ENCODE measurements at places on chromosomes 11 and 22. TPM values are rescaled to one million over a fixed set of nuclear protein-coding genes. Genes with fewer than 3 reads are reported as not detected.

The C22orf23 gene
- not detected for total RNA-seq

The RPS6KA4 gene
- 16.9 TPM for total RNA-seq

- H3K4me1 ChIP-seq: no peaks in the 10 kb centered on the region
- H3K27ac ChIP-seq: no peak overlapping the region
- no peak overlapping the region for H3K4me3 ChIP-seq
- H3K36me3 ChIP-seq: no peaks in the 10 kb centered on the region
Measured at GRCh38 chr11:130719220-130719915, 196.9 kb downstream of the SNX19 start.

DNA sequence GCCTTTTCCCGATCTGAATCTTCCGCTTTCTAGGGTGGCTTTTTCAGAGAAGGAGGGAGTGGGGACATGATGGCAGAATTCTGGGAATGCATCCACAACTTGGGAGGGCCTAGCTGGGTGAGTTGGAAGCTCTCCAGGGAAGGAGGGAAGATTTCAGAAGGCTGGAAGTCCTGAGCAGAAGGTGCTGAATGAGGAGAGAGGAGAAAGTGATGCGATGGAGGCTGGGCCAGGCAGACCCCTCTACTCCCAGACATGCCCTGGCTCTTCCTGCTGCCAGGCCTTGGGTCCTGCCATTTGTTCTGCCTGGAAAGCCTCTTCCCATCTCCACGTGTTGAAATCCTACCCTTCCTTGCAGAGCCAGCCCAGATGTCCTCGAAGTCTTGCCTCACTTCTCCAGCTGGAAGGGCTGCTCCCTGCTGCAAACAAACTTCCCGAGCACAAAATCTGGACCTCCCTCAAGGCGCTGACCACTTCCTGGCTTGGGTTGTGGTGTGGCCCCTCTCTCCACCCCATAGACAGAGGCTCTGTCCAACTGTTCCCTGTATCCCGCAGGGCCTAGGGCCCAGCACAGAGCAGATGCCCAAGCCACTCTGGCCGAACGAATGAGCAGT, 16.8 kb downstream of the LRRC32 start:
- DNase-seq: peak; percentile 50
- peaks cover 5% of the 10 kb centered on the region for H3K4me1 ChIP-seq
- H3K27me3 ChIP-seq: no peaks in the 10 kb centered on the region
- peak overlapping the region; percentile 44 for H3K27ac ChIP-seq
- no peaks in the 10 kb centered on the region for H3K36me3 ChIP-seq

DNA sequence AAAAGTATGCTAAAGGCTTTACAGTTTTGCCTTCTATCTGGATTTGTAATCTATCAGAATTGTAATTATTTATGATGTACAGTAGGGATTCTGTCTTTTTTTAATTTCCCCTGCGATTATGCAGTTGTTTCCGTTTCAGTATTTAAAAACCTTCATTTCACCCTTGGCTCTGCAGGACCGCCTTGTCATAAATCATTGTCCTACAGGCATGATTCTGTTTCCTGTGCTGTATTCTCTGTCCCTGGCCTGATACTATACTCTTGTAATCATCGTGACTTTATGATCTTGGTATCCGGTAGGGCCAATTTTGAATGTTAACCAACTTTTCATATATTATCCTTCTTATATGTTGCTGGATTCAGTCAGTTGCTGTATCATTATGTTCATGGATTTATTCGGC, 151.7 kb downstream of the ATXN10 start:
- H3K4me1 ChIP-seq: no peaks in the 10 kb centered on the region
- no peak overlapping the region for H3K4me3 ChIP-seq

DNA sequence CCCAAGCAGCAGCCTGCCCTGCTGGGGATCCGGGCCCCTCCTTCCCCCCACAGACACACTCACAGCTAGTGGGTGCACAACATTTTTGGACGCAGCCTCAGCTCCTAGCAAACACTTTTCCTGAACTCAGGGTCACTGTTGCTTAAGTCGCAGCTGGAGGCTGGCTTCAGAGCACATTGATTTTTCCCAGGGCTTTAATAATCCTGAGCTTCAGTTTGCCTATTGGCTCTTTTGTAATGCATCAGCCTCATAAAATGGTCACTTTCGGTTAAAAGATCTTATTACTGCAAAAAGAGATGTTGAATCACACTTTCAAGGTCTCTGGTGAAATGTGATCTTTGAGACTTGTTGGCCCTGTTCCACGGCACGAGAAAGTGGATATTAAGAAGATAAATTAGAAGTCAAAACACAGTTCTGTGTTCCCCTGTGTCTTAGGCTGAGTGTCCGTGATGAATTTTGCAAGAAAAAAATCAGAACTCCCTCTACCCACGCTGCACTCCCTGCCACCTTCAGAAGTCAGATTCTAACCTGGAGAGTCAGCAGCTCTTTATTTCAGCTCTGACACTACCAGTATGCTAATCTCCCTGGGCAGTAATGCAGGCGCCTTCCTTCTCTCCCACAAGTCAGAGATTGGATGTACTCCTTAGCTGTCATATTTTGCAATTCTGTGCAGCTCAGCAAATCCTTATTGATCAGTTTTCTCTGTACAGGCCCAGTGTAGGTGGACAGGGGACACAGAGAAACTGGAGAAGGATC, 158.2 kb upstream of the E2F8 start:
- H3K4me1 ChIP-seq: no peaks in the 10 kb centered on the region
- no peak overlapping the region for H3K27ac ChIP-seq
- DNase-seq: peak; percentile 26
- H3K27me3 ChIP-seq: no peaks in the 10 kb centered on the region
- no peaks in the 10 kb centered on the region for H3K36me3 ChIP-seq

DNA sequence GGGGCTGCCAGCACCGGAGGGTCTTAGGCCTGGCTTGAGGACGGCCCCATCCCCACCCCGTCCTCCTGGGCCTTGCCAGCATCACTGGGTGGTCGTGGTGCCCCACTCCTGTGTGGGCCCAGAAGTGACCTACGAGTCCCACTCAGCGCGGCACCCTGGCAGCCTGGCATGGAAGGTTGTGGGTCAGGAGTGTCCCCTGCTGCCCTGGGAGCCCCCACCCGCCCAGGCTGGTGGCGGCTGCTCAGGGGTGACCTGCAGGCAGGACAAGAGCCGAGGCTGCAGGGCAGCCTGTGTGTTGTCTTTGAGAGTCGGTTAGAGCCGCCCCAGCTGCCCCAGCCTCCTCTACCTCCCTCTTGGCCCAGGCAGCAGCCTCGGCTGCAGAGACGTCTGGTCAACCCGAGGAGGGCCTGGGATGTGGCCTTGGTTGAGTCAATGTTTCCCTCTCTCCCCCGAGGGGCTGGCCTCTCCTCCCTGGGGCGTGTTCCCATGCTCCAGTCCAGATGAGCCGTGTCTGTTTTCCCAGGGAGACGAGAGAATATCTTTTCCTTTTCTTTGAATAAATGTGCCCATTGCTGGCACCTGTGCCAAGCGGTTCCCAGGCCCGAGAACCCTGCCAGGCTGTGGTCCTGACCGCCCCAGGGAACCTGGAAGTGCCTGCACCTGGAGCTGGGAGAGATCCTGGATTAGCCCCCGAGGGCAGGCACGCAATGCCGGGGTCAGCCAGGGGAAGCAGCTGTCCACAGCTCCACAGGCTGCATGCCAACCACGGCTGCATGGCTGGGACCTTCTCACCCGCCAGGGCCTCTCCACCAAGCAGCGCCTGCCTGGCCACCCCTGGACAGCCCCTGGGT, 35.7 kb upstream of the MUC5AC start:
- H3K4me3 ChIP-seq: no peak overlapping the region
- no peaks in the 10 kb centered on the region for H3K36me3 ChIP-seq
- H3K27me3 ChIP-seq: peaks cover 6% of the 10 kb centered on the region
- no peak for DNase-seq

DNA sequence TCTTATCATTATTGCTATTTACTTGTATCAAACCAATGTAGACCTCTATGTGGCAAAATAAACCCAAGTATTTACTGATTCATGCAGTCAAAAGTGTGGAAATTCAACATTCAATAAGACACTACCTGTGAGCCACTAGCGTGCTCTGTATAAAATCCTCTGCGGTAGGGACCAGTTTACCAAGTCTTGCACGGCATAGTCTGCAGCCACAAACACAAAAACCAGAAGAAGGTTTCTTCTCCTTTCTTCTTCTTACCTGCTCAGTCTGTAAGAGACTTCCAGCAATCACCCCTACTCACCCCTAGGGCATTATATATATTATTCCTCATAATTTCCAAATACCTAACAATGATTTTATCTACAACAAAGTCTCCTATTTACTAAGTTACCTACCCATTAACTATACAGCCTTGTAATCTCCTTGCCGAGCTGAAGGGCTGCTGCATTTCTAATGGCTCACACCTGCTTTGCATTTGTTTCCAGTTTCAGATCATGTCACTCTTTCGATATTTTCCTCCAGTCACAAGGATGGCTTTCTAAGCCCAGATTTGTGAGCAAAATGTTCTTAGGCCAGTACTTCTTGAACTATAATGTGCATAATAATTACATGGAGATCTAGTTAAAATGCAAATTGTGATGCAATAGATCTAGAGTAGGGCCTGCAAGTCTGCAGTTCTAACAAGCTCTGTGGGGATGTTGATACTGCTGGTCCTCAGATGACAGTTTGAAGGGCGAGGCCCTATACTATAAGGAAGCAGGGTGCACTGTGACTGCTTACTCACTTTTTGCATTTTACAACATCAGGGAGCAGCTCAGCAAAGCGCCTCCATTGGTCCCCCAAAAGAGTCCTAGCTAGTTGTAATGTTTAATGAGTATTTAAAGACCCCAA, 191.9 kb upstream of the DDI1 start:
- H3K27ac ChIP-seq: no peak overlapping the region
- no peaks in the 10 kb centered on the region for H3K36me3 ChIP-seq
- no peak overlapping the region for H3K4me3 ChIP-seq
- no peaks in the 10 kb centered on the region for H3K27me3 ChIP-seq

DNA sequence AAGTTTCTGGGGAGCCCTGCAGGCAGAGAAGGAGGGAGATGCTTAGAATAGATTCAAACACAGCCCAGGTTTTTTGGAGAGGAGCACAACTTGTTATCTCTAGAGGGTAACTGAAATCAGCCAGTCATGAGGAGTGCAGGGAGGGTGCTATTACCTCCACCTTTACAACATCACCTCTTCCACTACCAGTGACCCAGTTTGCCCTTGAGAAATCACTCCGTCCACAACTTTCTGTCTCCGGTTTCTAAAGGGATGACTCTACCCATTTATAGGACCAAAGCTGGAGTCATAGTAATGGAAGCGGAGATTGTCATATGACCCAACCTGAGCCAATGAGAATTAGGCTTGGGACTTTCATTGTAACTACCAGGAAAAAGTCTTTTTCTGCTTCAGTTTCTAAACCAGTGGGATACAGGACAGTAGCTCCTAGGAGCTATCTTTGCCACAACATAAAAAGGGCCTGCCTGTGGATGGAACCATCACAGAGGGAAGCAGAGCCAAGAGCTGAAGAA, 131.2 kb upstream of the SERPIND1 start:
- no peaks in the 10 kb centered on the region for H3K36me3 ChIP-seq
- no peaks in the 10 kb centered on the region for H3K27me3 ChIP-seq
- no peaks in the 10 kb centered on the region for H3K4me1 ChIP-seq
- no peak overlapping the region for H3K27ac ChIP-seq

GRCh38 chr22:23685205-23685784, 5.5 kb upstream of the RGL4 start:
- no peaks in the 10 kb centered on the region for H3K27me3 ChIP-seq
- peaks cover 57% of the 10 kb centered on the region for H3K4me1 ChIP-seq
- peak overlapping the region; percentile 90 for H3K27ac ChIP-seq
- no peak overlapping the region for H3K4me3 ChIP-seq

All from gastrocnemius medialis (tissue), 4 donors.